NCI-H1930 (cell line): ENCODE measurements at places on chromosomes 7 and 10.

DNA sequence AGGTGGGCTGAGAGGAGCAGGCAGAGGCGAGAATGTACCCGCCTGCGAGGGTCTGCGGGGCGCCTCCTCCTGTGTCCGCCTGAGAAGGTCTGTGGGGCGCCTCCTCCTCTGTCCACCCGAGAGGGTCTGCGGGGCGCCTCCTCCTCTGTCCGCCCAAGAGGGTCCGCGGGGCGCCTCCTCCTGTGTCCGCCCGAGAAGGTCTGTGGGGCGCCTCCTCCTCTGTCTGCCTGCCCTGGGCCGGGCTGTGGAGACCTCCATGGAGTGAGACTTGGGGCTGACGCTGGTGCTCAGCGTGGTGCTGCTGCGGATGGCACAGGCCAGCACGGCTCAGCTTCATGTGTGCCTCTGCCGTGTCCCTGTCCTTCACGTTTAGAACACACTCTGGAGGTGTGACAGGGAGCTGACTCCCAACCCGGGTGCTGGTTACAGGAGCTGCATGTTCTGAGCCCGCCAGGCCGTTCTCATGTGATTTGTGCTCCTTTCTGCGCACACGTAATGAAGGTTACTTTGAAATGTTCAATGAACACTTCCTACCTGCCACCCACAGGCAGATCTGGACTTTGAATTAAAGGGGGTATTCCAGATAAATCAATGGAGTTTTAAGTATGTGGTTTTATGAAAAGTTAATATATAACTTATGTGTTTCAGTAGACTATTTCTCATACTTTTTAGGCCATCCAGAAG, 20.5 kb upstream of the GET4 start:
- DNase-seq = no peak

- no peak for DNase-seq
Measured at GRCh38 chr10:33157103-33157502, 177.4 kb downstream of the NRP1 start.

DNA sequence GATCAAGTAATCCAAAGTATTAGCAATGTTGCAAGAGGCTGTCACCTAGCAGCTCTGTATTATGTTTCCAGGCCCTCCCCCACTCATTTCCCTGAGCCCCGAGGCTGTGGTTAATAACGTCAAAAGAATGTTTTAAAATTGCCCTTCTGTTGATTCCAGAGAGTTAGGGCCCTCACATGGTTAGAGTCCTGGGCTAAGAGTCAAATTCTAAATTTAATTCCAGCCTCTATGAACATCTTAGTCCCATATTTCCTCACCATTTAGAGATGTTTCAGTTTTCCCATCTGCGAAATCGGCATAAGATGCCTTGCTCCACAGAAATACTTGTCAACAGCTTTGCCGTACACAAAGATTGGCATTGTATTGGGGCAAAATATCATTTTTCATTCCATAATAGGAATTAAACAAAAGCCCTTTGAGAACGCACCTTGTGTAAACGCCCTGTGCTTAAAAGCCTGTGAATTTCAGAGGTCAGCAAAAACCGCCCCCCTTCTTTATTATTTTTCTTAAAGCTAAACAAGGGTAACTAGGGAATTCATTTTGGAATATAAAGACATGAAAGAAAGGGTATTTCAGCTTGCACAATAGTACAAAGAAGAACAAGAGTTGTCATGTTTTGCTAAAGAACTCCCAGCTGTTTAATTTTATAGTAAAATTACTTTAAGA, 135.8 kb downstream of the ARID5B start:
- peak; percentile 23 for DNase-seq

GRCh38 chr7:75625868-75626267, 112.9 kb downstream of the HIP1 start:
- no peak for DNase-seq

GRCh38 chr7:146736446-146737190, 620.0 kb downstream of the CNTNAP2 start:
- no peak for DNase-seq

DNA sequence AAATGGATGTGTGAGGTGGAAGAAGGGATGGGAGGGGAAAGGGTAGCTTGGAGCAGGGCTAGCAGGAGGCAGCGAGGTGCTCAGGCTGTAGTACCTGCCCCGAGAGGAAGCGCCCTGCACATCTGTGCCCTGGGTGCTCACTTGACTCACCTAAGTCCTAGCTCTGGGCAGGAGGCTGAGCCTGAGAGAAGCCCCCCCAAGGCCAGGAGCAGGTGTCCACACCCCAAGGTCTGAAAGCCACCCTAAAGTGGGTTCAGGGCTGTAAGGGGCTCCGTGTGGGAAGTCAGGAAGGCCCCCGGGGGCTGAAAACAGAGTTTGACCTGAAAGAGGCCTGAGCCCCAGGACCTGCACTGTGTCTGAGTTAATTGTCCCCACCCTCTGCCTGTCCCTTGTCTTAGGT, 95.8 kb upstream of the PODXL start:
- no peak for DNase-seq

DNA sequence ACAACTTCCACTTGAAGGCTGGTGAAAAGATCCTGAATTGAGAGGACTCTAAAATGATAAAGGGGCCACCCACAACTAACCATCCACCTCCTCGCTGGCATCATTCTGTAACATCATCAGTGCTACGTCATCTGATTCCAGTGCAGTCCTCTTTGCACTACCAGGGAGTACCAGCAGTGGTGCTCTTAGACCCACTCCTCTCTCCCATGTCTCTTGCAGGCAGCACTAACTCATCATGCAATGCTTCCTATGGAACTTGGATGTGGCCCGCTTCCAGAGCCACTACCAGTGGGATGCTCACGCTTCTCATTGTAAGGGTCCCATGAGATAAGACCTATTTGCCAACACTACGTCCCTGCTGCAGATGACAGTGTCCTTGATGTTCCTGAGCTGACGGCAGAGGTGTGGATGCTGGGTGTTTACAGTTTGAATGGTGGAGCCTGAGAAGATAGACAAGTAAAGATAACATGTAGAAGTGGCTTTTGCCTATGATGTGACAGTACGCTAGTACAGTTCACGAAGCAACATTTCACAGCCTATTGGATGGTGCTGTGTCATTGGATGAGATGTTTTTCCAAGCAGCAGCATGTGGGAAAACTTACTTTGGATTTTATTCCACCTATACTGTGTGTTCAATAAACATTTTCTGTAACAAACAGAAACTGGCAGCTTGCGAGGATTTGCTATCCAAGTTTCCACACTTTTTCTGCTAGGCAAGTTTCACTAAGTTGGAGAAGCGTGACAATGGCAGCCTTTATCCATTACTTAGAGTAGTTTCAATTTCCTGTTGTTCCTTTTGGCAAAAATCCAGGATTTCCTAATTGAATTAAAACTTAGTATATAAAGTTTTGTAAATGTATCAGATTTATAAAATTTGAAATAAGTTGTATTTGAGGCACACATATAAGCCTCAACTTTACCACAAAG, 35.8 kb upstream of the COBL start:
- DNase-seq = no peak

DNA sequence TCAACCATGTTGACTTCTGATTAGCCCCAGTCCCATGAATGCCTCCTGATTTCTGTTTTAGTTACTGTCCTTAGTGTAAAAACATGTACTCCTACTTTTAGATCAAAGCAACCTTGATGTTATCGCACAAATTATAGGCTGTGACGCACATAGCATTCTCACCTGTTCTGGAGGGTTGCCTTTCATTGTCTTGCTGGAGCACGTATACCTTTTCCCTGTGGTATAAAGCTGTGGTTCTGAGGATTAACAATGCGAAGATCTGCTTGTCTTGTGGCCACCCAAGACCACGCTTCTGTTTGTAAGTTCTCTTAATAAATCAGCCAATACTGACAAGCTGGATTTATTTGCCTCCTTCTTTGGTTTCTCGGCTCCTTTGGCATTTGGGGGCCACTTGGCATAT, 30.1 kb upstream of the GLCCI1 start:
- DNase-seq = no peak

- DNase-seq = no peak
Measured at GRCh38 chr7:55962014-55962413, 2.4 kb upstream of the NIPSNAP2 start.

DNA sequence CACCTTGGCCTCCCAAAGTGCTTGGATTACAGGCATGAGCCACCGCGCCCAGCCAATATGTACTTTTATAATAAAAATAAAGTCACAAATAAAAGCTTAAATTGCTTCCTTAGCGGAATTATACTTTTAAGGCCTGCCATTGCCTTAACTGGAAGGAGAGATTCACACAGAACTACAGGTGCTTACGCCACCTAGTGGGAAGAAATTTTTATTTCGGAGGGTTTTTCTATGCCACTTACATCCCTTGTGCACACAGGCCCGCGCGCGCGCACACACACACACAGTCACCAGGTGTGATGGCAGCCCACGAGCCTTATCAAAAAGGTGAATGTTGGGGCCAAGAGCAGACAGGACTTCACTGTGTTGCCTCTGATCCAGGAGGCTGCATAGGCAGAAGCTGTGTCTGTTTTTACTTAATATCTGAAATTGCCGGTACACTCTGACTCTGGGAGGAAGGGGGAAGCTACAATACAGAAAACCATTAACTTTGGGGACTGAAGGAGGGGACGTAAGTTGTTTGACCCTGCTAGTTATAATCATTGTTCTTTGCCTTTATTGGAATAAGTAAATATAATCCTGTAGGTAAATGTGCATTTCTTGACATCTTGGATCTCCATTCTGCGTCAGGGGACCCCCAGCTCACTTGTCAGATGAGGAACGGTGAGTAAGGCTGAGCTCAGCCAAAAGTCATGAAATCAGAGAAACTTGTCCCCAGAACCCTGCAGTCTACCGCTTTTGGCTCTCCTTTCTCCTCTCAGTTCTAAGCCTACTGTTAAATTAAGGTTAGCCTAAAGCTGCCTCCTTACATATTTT, 87.1 kb downstream of the SLC16A9 start:
- DNase-seq = no peak

DNA sequence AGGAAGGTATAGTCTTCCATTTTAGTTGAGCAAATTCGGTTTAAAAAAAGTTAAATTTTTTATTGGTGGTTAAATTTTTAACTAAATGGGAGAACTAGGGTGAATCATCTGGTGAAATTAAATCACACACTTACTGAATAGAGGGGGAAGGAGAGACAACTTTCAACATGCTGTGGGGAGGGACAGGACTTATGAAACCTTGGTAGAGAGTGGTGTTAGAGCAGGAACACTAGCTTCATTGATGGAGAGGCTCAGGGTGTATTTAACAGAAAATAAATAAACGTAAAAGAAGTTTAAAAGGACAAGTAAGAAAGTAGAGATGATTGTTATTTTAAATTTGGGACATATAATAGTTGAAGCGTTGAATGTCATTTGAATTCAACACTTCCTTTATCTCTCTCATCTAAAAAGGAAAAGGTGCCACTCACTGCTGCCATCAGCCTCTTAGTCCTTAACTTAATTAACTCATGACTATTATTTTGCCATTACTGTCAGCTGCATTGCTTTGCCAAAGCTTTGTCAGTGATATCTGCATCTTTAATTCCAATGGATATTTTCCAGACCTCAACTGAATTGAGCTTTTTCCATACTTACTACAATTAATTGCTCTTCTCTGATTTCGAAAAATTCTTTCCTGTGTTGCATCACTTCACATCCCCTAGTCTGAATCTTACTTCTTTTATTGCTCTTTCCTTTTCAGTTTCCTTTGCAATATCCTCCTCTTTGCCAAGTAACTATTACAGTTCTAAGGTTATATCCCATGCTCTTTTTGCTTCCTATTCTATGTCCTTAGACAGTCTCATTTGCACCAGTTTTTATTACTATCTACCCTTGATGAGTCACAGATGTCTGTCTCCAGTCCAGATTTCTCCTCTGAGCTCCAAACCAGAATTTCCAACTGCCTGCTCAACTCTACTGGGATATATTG, 71.7 kb downstream of the GNAT3 start:
- DNase-seq = no peak

- no peak for DNase-seq
Measured at GRCh38 chr10:22611425-22612115, 102.8 kb downstream of the PIP4K2A start.
